Endothelial cell (in vitro differentiated cells): ENCODE measurements at places on chromosomes 12 and 14. TPM values are rescaled to one million over a fixed set of nuclear protein-coding genes. Genes with fewer than 3 reads are reported as not detected.

- DNase-seq, result no peak
Observed at GRCh38 chr14:90274019-90274418, 17.7 kb downstream of the PSMC1 start.

DNA sequence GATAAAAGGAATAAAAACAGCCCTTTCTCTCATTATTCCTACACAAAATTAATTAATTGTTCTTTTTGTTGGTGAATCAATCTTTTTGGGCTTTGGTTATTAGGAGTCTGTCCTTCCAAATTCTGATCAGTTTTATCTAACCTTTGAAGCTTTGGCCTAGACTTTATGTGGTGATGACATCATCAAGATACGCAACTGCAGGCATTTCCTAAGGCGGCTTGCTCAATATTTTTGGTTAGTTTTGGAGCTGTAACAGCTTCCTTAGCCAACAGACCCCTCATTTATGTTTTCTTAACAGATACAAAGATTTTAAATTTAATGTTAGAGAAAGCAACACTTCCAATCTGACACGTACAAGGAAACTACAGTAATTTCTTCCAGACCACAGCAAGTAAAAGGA, 87.8 kb upstream of the PDE3A start:
- no peak for DNase-seq

DNA sequence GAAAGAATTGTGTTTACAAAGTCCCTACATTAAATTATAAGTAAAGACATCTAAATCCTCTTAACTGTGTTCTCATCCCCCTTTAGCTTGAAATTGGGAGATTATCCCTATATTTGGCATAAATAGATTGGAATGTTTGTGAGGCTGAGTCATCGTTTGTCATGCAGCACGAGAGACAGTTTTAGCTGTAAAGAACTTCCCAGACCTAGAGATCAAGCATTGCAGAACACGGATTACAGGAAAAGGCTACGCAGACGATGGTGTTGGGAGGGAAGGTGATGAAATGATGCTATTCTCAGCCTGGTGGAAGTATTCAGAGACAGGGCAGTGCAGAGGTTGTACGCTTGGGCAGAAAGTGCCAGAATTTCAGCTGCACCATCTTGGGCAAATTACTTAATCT, 93.8 kb downstream of the PTPRB start:
- DNase-seq, result no peak

OTX2 gene
- 12.0 TPM for total RNA-seq

GRCh38 chr12:94676922-94677321, 26.6 kb upstream of the TMCC3 start:
- no peak for DNase-seq

- peak; percentile 51 for DNase-seq
Observed at GRCh38 chr14:52951681-52952554, 1.1 kb upstream of the FERMT2 start.

LETMD1 gene
- total RNA-seq, result 32.8 TPM

DNA sequence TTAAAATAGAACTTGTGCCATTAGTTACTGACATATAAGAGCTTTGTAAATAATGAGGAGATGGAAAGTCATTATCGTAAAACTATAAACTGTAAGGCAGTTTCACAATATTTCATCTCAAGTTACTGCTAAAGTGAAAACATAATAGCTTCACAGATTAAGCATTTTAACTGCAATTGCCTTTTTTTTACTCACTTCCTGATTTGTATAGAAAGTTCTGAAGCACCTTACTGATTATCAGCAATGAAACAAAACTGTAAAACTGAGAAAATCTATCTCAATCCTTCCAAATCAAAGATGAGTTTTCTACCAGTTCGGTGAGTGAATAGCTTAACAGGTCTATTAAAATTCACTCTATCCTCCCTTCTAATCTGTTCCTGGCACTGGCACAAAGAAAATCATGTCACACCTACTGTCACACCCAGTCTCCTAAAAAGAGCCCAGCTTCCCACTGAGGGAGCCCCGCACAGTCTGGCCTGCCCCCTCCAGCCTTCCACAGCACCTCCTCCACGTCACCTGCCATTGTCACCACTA, 161.4 kb upstream of the ABCD2 start:
- DNase-seq, result no peak

FBLN5 gene
- 0.26 TPM for total RNA-seq

CLEC4D gene
- total RNA-seq, result 0.31 TPM

DNA sequence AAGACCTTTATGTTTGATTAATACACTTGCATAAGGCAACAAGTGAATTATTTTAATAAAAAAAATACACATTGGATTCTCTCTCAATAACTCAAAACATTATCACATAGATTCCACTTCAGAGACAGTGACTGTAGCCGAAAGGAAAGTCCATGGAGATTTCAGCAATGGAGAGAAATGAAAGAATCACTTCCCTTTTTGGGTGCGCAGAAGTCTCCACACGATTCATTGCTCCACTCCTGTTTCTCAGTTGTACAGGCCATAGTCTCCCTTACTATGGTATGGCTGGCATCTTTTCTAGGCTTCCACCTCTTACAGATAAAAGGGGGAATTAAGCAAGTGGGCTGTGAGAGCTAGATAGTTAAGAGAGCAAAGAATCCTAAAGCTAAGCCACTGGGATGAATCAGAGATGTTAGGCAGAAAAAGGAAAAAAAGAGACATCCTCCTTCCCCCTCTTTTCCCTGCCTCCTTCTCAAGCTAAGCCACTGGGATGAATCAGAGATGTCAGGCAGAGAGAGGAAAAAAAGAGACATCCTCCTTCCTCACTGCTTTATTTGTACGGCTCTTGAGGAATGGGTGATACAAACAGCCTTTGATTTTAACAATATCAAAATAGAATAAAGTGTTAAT, 16.3 kb downstream of the ST8SIA1 start:
- no peak for DNase-seq

- no peak for DNase-seq
Observed at GRCh38 chr12:30796313-30796780, 41.6 kb upstream of the CAPRIN2 start.

- DNase-seq, result no peak
Observed at GRCh38 chr12:118418385-118419057, 42.2 kb downstream of the SUDS3 start.

DNA sequence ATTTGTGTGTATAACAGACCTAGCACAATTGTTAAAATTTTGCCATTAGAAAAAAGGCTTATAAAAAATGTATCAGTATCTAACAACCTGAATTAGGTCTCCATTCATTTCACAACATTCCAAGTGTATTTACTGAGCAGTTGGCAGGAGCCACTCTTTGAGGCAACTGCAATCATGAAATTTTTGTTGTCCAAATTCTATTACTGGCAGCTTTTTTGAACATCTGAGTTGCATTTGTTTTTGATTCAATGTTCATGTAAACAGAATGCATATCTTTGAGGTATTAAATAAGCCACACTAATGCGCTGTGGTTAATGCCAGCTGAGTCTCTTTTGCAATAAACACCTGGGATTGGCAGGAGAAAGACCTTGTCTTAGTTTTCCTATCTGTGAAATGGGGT, 8.7 kb downstream of the KITLG start:
- no peak for DNase-seq

DNA sequence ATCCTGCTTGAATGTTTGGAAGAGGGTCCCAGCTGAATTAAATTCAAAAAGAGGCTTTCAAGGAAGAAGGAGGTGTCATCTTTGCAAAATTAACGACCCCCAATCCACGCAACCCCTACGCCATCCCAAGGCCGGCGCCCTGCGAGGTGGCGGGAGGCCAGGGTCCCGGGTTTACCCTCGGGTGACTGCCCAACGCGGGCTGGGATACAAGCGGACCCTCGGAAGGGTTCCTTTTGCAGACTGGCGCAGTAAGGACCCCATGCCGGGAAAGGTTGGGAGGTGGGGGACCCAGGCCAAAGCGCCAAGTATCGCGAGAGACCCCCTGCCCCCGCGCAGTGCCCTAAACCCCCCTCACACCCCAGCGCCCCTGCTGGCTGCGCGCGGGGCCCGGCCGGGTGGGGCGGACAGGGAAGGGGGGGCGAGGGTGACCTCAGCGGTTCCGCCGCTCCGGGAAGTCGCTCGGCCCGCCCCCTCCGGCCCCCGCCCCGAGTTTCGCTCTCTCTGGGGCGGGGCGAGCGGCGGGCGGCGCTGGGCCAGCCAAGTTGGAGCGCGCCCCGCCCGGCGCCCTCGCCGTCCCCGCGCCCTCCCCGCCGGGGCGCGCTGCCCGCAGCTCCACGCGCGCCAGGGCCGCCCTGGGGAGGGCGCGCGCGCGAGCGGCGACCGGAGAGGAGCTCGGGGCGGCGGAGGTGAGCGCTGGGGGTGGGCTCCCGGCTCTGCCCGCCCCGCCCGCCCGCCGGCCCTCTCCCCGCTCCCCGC, 708 bp upstream of the ZBTB42 start:
- peak; percentile 72 for DNase-seq

- DNase-seq, result peak; percentile 9
Observed at GRCh38 chr14:35534208-35534872, 376 bp downstream of the INSM2 start.

DNA sequence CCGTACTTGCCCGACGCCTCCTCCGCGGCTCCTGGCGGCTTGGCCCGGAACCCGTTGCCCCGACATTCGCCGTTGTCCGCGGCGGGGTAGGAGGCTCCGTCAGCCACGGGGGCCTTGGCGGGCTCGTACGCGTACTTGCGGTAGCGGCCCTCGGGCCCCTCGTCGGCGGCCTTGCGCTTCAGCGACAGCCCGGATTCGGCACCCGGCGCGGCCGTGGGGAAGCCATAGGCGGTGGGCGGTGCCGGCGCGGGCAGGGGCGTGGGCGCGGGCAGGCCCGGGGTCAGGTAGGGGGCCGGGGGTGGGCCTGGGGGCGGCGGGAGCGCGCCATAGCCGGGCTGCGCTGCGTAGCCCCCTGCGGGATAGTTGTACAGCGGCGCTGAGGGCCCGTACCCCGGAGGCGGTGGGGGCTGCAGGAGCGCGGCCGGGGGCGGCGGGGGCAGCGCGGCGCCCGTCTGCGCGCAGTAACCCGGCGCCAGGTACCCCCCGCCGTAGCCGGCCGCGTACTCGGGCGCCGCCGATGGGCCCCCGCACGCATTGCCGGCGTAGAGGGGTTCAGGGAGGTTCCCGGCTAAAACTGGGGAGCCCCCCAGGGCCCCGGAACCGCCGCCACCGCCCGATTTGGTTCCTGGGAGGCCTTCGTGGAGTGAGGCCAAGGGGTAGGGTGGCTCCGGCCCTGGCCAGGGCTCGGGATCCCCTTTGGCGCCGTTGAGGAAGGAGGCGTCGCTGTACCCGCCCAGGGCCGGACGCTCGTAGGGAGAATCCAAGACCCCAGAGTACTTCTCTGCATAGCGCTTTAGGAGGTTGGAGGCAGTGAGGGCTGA, 26.9 kb downstream of the FIGNL2 start:
- DNase-seq, result no peak

SLCO1C1 gene
- total RNA-seq, result 0.26 TPM

DNA sequence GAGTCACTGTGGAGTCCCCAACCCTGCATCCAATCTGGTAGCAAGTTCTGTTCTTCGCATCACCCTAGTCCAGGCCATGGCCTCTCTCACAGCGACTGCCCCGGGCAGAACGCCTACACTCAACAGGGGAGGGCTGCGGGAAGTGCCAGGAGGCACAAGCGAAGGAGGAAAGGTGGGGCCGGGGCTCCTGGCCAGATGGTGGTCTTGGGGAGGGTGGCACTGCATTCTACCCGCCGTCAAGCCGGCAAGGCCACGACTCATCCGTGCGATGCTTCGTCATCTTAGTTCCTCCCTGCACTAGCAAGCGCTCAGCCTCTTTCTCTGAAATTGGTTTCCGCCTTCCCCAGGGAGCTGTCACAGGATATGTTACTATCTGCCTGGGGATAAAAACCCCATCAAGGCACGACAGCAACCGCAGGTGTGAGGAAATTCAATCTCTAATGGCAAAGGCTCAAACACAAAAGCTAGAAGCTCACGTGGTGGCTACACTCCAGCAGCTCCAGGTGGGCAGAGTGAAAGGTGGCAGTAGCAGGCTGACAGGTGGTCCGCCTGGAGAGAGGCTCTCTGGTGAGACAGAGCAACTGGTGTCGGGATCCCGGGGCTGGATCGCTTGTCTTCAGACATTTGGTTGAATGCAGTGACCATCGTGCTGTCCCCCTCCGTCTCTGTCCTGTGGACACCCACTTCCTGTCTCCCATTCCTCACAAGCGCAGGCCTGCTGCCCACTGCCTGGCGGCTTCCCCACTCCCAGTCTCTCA, 34.1 kb downstream of the ACADS start:
- DNase-seq, result no peak

AQP2 gene
- 0.05 TPM for total RNA-seq

GRCh38 chr14:99265571-99265970, 6.4 kb downstream of the BCL11B start:
- DNase-seq, result no peak

DNA sequence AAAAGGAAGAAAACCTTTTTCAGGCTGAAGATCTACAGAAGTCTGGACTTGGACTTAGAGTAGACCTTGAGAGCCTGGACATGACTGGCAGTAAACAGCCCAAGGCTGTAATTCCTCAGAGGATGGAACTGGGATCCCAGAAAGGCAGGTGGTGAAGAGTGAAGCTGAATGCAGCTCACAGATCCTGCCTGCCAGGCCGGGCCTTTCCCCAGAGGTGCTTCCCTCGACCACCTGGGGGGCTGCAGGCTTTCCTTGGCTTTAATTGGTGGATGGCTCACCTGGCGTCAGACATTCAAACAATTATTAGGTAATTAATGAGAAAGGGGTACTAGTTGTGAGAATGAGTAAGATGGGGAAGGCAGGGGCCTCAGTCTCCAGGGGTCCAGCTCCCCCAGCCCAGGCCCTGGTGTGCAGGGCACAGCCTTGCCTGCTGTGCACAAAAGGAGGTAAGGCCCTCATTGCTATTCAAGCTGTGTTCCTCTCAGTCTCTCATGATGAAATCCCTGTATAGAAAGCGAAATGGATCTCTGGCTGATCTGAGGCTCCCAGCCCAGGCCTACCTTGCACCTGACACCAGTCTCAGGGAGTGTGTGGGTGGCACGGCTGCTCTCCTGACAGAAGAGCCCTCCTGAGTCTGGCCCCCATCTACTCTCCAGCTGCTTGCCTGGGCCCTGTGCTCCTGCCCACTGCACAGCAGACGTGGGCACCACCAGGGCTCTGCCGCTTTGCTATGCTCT, 63.0 kb upstream of the TCL1A start:
- no peak for DNase-seq

IL25 gene
- not detected for total RNA-seq

DNA sequence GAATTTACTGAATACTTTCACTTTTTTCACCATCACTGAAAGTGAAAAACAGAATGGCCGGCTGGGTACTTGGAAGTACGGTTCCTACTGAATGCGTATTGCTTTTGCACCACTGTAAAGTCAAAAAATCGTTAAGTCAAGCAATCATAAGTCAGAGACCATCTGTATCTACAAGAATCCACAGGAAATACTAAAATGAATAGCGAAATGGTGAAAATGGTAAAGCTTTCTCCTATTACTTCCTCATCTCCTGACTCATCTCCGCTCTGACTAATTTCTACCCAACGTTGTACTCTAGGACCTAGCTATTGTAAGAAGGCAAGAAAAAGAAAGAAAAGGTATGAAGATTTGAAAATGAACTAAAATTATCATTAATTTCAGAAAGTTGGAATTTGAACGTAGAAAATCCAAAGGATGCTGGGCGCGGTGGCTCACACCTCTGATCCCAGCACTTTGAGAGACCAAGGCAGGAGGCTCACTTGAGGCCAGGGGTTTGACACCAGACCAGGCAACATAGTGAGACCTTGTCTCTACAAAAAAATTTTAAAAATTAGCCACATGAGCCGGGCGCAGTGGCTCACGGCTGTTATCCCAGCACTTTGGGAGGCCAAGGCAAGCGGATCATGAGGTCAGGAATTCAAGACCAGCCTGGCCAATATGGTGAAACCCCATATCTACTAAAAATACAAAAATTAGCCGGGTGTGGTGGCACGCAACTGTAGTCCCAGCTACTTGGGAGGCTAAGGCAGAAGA, 5.3 kb upstream of the CDCA4 start:
- DNase-seq, result no peak

GLS2 gene
- total RNA-seq, result 0.21 TPM

GRCh38 chr14:34324363-34324795, 137.7 kb downstream of the SPTSSA start:
- peak; percentile 55 for DNase-seq

- DNase-seq, result no peak
Observed at GRCh38 chr12:12539028-12539810, 23.4 kb downstream of the DUSP16 start.
